NCI-H1436 treated with DMSO at 0.1 percent for 48 hours (cell line): ENCODE measurements at places on chromosomes 16 and 17.

DNA sequence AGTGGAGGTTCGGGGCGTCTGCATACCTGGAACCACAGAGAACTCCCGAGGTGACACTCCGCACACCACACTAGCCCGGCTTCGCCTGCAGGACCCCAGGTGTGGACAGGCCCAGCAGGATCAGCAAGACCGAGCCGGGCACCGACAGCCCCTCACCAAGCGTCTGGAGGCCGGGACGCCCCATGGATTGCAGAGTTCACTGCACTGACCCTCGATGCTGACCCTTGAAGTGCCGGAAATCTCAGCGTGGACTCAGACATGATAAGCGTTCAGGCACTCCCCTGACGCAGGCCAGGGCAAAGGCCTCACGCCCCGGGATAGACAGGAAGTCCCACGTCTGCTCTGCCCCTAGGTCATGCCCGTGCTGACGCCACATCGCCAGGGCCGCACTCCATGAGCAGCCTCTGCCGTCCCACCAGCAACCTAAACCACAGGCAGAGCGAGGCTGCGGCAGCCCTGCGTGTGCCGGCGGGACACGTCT lies 26.0 kb downstream of the ACSF3 start:
- no peak for DNase-seq

- no peak for DNase-seq
Observed at GRCh38 chr16:69761983-69762813, at the start of gene WWP2. Gene WWP2, plus strand, starts transcription at chr16:69762332. Its CDS starts 24,679 bp downstream, at chr16:69787011.

GRCh38 chr16:56362057-56362655 lies 63.2 kb downstream of the AMFR start:
- no peak for DNase-seq

DNA sequence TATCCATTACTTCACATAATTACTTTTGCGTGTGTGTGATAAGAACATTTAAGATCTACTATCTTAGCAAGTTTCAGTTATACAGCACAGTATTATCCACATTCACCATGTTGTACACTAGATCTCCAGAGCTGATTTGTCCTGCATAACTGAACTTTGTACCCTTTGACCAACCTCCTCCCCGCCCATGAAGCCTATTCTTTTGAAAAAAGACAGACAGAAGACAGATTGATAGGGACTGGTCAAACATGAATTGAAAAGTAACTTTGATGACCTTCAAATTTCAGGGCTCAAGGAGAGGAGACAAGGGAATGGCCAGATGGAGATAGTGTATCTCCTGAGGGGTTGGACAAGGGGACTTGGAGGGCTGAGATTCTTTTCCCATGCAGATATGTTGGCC lies 96.3 kb downstream of the CMC2 start:
- no peak for DNase-seq

DNA sequence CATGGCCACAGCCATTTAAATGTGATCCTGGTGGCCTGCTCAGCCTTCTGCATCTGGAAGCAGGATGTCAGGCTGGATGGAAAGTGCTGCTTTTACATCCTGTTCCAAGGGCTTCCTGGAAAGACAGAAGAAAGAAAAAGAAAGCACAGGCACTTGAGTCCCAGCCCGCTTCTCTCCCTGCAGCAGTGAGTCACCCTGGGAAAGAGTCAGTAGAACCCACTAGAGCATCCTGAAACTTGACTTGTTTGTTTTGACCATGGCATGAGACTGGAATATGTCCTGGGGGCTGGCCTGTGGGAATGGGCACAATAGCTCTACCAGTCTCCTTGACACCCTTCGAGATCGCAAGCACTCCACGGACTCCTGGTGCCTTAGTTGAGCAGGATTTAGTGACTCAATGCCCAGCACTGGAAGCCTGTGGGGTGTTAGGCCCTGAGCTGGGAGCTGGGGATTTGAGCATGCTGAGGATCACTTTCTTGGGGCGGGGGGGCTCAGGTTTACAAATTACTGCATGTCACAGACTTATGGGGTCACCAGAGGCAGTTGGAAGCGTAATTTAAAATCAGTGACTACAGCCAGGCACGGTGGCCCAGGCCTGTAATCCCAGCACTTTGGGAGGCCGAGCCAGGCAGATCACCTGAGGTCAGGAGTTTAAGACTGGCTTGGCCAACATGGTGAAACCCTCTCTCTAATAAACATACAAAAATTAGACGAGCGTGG lies 22.1 kb upstream of the GNA13 start:
- DNase-seq: no peak

DNA sequence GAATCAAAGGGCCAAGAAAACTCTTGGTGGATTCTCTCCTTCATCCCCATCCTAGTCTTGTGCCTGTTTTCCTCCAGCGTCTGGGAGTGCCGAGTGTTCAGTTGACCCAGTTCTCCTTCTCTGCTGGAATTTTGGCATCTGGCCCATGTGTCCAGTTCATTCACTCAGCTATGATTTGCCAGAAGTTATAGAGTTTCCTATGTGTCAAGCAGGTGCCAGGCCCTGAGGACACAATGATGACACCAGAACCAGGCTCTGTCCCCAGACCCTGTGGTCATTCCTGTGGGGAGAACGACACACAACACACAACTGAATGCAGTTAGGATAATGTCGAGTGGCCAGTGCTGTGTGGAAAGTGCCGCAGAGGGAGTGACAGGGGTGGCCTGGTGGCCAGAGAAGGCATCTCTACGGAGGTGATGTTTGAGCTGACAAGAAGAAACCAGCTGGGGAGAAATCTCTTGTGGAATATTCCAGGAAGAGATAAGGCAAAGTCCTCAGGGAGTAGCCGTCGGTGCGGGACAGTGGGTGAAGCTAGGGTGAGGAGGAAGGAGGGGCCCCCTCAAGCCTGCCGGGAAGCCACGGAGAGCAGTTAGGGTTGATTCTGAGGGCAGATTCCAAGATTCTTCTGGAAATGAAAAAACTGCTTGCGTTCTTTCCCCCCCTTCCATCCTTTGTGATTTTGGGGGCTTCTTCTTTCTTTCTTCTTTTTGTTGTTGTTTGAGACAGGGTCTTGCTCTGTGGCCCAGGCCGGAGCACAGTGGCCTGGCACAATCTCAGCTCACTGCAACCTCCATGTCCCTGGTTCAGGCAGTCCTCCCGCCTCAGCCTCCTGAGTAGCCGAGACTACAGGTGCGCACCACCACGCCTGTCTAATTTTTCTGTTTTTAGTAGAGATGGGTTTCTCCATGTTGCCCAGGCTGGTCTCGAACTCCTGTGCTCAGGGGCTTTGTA lies 35.8 kb upstream of the IL34 start:
- DNase-seq: no peak

DNA sequence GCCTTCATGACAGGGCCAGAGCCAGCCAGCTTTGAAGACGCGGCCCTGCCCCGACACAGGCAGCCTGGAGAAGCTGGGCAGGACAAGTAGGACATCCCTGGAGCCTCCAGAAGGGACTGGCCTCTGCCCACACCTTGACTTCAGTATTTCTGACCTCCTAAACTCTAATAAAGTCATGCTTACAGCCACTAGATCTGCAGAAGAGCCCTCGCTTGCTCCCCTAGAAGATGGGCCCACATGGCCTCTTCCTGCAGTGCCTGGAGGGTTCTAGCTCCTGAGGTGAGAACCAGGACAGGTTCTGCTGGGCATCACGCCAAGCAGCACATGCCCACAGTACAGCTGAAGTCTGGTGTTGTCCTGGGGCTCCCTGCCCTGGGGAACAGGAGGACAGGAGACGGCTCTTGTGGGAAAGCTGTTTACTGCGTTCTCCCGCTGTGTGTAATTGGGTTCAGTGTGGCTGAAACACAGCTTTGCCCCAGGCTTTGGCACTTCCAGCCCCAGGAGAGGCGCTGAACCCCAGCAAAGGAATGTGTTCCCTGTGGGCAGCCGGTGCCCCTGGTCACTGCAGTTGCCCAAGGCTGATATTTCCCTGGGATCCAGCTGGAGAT lies 2.6 kb downstream of the APRT start:
- no peak for DNase-seq

DNA sequence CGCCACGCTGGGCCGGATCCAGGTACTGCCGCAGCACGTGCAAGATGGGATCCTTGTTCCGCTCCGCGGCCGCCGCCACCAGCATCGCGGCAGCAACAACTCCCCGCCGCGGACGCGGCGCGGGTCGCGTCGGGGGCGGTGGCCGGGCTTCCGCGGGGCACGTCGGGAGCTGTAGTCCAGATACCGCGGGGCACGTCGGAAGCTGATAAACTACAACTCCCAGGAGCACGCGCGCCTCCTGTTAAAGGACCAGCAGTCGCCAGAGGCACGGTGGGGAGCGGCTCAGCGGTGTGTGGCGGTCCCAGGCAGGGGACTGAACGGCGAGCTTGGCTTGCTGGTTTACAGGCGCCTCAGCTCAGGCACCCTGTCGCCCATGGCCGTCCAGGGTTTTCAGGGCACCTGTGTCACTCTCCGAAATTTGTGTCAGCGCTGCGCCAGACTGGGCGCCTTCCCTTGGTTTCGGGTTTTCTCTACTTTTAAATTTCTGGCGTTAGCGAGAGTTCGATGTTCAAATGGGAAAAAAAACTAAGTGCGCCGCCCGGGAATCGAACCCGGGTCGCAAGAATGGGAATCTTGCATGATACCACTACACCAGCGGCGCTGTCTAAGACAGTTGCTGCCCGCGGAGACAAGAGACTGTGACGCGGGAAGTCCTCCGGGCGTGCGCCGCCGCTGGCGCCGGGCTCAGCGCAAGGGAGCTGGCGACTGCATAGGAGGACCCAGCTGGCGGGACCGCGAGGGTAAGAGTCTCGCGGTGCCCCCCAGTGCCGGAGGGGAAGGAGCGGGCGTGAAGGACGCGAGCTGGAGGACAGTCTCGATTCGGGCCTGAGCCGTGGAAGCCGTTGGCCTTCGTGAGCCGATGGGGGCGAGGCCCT lies at the start of gene METTL26:
METTL26 (minus strand) TSS at position 100 of the 875 bp plus-strand sequence; CDS start at position 85, 15 bp downstream.
- DNase-seq: peak; percentile 84

GRCh38 chr17:57335195-57335792 lies 79.0 kb downstream of the MSI2 start:
- DNase-seq: no peak

DNA sequence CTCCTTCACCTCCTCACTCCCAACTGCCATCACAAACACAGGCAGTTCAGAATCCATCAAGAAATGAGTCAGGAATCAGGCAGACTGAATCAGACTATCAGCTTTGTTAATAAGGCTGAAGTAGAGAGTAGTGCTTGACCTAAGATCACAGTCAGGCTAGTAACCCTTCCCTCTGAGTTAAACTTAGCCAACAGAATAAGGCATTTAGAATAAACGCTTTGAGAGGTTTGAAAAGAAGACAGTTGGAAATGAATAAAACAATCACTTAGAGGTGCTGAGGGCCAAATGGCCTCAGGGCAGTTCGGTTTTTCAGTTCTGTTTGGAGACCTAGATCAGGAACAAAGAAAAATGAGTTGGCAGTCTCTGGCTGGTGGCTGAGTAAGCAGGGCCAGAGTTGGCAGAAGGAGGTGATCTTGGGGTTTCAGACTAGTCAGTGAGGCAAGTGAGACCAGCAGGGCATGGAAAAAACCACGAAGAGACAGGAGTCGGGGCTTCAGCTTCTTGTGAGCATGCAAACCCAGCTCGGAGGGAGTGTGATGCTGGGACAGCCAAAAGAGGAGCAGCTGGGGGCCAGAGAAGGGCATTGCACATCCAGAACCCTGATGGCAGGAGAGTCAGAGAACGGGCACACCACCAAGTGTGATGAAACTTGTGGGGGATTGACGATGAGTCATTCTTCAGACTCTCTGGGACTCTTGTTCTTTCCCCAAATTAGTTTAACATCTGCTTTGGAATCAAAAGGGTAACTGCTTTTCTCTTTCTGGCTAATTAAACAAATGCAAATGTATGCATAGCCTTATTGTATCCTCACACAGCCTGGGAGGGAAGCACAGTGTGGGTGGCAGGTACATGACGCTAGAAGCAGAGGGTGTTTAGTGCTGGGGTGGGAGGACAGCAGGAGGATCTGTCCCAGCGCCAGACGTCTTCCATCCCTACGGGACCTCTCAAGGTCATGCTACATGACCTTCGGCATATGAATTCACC lies 54.8 kb downstream of the SPECC1 start:
- no peak for DNase-seq

DNA sequence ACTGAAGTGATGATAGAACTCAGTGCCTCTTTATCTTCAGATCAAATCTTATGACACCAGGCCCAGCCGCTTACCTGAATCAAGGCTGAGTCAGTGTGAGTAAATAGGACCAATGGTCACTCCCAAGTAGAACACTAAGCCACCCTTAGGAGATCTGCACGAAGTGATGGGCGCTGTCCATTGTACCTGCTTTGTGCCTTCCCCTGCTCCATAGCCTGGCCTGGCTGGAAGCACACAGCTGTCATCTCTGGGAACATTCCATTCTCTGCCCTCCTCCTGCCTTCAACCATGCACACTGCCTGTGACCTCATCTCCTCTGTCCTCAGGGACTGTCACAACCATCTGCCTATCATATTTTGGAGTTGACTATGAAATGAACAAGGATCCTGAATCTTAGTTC lies 279.5 kb upstream of the ASIC2 start:
- DNase-seq: no peak
